ENCODE measurements at places on chromosomes 4 and X. TPM values are rescaled to one million over a fixed set of nuclear protein-coding genes. Genes with fewer than 3 reads are reported as not detected.

Gene PPP1R2C
- 4.6 TPM for polyA plus RNA-seq

Gene FAM114A1
- 0.79 TPM for polyA plus RNA-seq

Gene PRKG2
- 0.99 TPM for polyA plus RNA-seq

Gene LONRF3
- not detected for polyA plus RNA-seq

Gene SMIM20
- 65.3 TPM for polyA plus RNA-seq

Gene IL9R
- 2.5 TPM for polyA plus RNA-seq

Gene CCDC110
- polyA plus RNA-seq: not detected

Gene GNRHR
- not detected for polyA plus RNA-seq

Gene RBM46
- polyA plus RNA-seq: not detected

Gene CDX4
- not detected for polyA plus RNA-seq

Gene WNK3
- polyA plus RNA-seq: 1.2 TPM

Gene CXCL8
- 0.74 TPM for polyA plus RNA-seq

Gene WDR44
- polyA plus RNA-seq: 4.6 TPM

Gene FRG1
- polyA plus RNA-seq: 59.3 TPM

Gene SULT1E1
- not detected for polyA plus RNA-seq

Gene SLC9B1
- 0.93 TPM for polyA plus RNA-seq

Gene SRPX2
- polyA plus RNA-seq: not detected

Gene FAM156A
- 3.8 TPM for polyA plus RNA-seq

All from IgD-negative memory B cell (primary cell).